ENCODE measurements at places on chromosomes 4 and X.

DNA sequence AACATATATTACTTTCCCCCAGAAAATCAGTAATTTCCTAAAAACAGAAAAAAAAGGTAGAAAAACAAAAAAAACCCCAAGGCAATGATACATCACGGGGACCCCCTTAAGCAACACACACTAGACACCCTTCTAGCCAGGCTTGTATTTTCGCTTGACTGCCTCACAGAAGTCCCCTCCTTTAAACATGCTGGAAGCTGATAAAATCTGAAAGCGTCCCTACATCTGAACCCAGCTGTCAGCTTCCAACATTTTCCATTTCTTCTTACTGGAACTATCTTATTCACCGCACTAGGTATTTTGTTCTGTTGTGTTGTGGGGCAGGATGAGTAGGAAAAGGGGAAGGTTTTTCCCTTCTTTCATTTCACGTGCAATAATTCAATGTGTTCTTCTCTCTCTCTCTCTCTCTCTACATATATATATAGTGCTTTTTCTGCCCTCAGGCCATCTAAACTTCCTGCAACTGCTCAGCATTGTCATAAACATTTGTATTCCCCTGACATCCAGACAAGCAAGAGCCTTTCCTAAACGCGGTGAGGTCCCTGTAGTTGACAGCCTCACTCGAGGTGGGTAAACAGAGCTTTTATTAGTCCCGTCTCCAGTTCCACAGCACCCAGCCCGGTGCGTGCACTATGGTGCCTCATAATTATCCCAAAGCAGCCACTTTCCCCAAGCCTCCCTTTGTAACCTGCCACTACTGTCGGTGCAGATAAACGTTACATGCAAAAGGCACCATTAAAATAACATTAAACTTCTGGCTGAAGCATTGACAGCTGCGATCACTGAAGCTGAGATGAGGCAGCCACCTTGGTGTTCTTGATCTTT, 82.5 kb downstream of the GATB start:
- DNase-seq = no peak

DNA sequence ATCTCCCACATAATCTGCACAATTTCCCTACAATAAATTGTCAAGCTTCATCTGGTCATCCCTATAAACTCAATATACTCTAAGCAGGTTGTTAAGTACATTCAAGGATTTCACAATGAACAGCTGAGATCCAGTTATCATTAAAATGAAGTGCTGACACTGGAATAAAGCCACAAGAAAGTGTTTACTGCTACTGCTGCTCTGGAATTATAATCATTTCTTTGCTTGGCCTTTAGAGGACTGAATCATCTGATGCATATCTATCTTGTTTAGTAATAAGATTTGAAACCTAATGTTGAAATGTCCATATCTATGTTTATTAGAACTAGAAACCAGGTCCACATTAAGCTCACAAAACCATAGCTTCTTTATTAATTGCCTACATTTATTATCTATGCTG, 338.6 kb upstream of the ZFP42 start:
- no peak for DNase-seq

- DNase-seq = no peak
These were observed 115.1 kb upstream of the PCDH18 start for GRCh38 chr4:137647375-137647774.

GRCh38 chr4:26148927-26149326, 171.9 kb upstream of the RBPJ start:
- no peak for DNase-seq

DNA sequence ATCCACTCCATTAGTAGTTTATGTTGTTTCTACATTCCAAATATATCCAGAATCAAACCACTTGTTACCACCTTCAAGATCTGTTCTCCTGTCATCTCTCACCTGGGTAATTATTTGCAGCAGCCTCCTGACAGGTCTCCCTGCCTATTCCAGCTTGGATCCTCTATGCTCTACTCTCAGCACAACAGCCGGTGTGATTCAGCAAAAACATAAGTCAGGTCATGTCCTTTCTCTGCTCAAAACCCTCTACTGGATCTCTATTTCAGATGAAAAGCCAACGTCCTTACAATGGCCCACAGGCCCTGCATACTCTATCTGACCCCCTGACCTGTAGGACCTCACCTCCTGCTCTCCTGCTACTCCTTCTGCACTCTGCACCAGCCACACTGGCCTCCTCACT, 84.5 kb downstream of the NHSL2 start:
- no peak for DNase-seq

GRCh38 chr4:93416344-93417128, 412.0 kb upstream of the ATOH1 start:
- DNase-seq = no peak

GRCh38 chr4:15920723-15921591, 17.6 kb downstream of the FGFBP1 start:
- peak; percentile 70 for DNase-seq

DNA sequence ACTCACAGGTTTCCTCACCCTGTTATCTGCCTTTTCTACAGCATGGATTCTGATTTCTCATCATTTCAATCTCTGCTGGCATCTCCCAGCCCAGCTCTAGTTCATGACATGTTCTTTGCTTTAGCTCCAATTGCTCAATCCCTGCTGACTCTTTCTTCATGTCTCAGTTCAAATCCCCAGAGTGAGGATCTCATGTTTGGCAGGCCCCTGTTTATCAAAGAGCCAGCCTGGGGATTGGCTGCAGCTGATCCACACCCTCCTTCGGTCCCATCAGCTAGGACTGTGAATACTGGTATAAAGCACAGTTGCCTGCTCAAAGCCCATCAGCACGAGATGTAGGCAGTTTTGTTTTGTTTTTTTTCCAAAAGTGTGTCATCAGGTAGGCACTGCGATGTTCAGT, 14.4 kb upstream of the CC2D2A start:
- no peak for DNase-seq

GRCh38 chr4:141501931-141502330, 134.5 kb upstream of the IL15 start:
- no peak for DNase-seq

GRCh38 chr4:70940134-70940533, 38.0 kb downstream of the MOB1B start:
- DNase-seq = no peak

DNA sequence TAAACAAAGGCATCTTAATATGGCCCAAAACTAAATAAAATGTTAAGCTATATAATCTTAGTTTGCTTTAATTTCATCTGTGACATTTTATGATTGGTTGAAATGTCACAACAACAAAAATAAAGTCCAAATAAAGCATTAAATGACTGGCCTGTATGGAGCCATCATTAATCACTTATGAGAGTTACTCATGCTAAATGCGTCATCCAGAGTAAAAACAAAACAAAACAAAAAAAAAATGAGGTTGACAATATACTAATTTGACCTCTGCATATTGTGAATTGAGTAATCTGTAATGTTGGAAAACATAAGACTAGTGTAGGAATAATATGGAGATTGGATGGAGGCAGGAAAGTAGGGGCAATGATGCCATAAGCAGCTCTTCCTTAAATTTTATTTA, 139.7 kb downstream of the MAPK10 start:
- no peak for DNase-seq

GRCh38 chr4:107665001-107665400, 55.0 kb downstream of the PAPSS1 start:
- DNase-seq = no peak

DNA sequence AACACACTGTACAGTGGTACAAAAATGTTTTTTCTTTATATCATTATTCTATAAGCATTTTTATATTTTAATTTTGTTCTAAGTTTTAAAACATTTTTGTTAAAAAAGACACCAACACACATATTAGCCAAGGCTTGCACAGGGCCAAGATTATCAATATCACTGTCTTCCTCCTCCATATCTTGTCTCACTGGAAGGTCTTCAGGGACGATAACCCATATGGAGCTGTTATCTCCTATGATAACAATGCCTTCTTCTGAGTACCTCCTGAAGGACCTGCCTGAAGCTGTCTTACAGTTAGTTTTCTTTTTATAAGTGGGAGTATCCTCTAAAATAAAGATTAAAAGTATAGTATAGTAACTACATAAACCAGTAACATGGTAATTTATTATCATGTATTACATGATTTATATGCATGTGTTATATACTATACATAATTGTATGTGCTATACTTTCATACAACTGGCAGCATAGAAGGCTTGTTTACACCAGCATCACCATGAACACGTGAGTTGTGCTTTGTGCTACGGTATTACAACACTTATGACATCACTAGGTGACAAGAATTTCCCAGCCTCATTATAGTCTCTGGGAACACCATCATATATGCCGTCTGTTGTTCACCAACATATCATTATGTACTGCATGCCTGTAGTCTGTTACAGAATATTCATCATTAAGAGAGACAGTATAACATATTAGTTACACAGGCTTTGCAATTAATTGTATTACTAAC, 90.7 kb downstream of the WDFY3 start:
- DNase-seq = no peak

GRCh38 chr4:98341309-98341708, 80.1 kb downstream of the RAP1GDS1 start:
- no peak for DNase-seq

DNA sequence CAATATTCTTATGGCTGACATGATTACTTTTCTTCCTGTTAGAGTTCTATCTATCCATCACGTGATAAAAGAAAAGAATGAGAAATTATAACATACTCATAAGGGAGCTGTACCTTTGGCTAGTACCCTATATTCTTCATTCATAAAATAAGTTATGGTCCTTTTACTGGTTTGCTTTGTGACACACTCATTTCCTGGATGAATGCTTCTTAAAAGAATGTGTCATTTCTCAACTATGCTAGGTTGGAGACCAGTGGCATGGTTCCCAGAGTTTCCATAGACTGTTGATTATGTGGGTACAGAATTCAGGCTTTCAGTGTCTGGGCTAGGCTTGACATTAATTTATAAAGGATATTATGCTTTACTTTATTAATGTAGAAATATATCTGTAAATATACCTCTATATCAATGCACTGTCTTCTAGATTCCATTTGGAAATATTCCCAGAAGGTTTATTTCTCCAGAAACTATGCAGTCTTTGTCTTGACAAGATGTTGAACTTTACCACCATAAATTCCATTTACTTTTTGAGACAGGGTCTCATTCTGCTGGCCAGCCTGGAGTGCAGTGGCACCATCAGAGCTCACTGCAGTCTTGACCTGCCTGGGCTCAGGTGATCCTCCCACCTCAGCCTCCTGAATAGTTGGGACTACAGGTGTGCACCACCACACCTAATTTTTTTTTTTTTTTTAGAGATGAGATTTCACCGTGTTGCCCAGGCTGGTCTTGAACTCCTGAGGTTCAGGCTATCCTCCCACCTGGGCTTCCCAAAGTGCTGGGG, 23.8 kb downstream of the NUDT6 start:
- no peak for DNase-seq

- DNase-seq = no peak
These were observed 532.8 kb downstream of the KCNIP4 start for GRCh38 chr4:21415728-21416127.

DNA sequence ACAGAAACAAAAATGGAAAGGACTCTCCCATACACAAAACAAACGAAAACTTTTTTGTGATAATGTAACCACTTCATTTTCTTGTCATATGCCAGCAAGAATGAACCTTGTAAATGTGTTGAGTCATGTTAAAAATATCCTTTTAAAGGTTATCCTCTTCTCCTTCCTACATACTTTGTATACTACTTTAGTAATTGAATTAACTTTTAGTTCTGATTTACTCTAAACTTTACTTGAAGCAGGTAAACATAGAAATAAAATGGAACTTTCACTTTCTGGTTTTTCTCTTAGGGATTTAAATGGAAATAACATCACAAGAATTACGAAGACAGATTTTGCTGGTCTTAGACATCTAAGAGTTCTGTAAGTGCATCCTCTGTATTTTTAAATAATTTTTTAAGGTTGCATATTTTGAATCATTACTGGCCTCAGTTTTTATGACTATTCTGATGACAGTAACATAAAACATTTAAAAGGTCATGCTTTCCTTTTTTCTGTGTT, 4.7 kb downstream of the SLIT2 start:
- no peak for DNase-seq

DNA sequence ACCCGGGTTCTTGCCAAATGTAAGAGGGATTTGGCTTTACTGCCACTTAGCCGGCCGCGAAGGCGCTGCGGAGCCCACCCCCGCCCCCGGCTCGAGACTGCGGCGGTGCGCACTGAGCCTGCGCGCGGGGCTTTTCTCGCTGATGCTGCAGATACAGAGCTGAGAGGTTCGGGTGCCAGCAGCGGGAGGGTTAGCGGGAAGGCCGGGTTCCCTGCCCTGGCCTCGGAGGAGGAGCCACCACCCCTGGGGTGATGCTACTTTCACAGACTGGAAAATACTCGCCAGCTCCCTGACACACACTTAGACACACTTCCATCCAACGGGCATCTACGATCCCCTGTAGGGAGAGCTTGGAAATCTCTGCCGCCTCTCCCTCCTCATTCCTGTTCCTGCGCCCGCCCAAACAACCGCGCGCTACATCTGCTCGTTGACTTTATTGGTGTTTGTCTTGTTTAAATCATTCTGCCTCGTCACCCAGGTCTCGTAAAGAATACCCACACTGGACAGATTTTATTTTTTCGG, 2.1 kb upstream of the PCDH7 start:
- no peak for DNase-seq

DNA sequence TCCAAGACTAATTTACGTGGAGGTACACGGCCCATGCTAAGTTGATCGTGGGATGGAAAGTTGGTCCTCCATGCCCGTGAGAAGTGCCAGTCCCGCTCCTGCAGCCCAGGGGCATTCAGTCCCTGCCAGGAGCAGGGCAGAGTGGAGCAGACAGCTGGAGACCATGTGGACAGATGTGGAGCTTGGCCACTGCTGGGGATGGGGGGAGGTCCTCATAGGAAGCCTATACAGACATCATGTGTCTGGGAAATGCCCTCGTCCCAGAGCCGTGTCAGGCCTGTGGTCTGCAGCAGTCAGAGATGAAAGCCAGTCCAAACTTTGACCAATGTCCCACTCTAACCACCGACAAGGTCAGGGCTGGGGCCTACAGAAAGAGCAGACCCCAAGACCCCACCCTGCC, 118.4 kb downstream of the CPZ start:
- DNase-seq = no peak

GRCh38 chr4:116668190-116668589, 417.2 kb downstream of the TRAM1L1 start:
- no peak for DNase-seq

GRCh38 chr4:73603854-73604584, 16.2 kb downstream of the RASSF6 start:
- no peak for DNase-seq

GRCh38 chr4:5050520-5051277, 581 bp upstream of the STK32B start:
- peak; percentile 55 for DNase-seq

- DNase-seq = no peak
These were observed 145.1 kb downstream of the NHS start for GRCh38 chrX:17520016-17520615.

DNA sequence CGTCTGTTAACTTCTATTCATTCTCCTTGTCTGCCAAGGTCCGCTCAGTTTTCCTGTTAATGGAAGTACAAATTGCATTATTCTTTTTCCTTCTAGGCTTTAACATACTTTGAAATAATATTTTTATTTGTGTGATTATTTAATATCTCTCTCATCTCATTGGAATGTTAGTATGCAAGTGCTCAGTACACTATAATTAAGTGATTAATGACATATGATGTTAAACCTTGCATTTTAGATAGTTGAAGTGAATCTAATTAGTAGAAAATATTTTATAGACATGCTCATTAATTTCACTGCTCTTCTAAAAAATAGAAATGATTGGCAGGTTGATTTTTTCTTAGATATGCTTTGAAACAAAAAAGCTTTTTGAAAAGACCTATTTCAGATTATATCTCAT, 1079.8 kb downstream of the RAPGEF2 start:
- DNase-seq = no peak

- no peak for DNase-seq
These were observed 211.1 kb upstream of the NUDT6 start for GRCh38 chr4:123133397-123134050.

GRCh38 chrX:14702145-14702544, 170.7 kb downstream of the FANCB start:
- no peak for DNase-seq

Measured in SW480 (cell line).